ENCODE measurements at places on chromosomes 12 and 14. TPM values are rescaled to one million over a fixed set of nuclear protein-coding genes. Genes with fewer than 3 reads are reported as not detected.
A peak's percentile ranks its signal among the peaks of the same experiment; 100 is the strongest.

GRCh38 chr14:50970886-50971781, 26.9 kb upstream of the PYGL start:
- no peak for DNase-seq

DNA sequence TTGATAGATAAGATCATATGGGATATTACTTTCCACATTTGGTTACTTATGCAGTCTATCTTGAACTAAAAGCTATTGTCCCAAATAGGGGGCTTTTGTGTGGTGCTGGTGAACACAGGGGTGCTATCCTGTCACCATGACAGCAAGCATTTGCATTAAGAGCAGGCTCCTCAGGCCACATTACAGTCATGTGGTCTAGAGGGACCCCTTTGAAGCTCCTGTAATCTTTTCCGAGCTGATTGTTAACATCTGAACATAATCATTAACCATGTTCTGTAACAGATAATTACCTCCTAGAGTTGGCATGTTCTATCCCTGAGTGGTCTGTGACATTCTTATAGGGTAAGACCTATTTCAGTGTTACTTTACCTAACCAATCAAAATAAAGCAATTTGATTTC, 178.8 kb downstream of the KTN1 start:
- DNase-seq = no peak

BCL2L14 gene
- polyA plus RNA-seq = 1.0 TPM

- no peak for DNase-seq
These were observed 78.6 kb downstream of the POLR3B start for GRCh38 chr12:106436164-106436563.

AMN gene
- polyA plus RNA-seq = 10.2 TPM

DNA sequence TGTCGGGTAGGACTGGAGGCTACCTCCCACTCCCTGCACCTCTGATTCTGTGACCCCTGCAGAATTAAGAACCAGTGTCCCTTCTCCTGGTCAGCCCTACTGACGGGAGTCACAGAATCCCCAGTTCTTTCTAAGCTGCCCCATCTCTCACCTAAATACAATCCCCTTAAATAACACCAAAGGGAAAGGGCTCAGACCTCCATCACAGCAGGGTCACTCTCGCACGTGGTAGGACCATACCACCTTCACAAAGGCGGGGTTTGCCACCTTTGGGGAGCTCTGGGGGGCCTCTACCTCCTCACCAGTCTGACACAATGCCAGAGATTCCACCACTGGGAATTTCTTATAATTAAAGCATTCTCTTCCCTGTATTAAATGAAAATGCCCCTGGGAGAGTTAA, 35.6 kb downstream of the DAD1 start:
- DNase-seq = no peak

LIN52 gene
- 7.1 TPM for polyA plus RNA-seq

GRCh38 chr14:79496701-79497100, 714.6 kb downstream of the DIO2 start:
- no peak for DNase-seq

DNA sequence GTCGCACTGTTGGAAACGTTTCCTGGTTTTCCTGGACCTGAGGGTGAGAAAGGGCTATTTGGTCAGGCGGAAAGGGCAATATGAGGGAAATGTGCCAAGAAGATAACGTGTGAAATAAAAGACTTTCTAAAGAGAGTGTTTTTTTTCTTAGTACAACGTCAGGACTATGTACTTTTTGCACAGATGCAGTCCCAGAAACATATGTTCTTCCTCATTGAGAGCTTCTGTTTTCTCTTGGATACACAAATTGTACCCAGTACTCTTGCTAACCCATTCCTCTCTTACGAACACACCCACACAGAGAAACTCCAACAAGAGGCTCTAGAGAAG, 669 bp upstream of the PKP2 start:
- peak; percentile 69 for DNase-seq

- no peak for DNase-seq
These were observed 1.4 kb upstream of the CPM start for GRCh38 chr12:68934392-68934791.

CYP27B1 gene
- 5.8 TPM for polyA plus RNA-seq

DNA sequence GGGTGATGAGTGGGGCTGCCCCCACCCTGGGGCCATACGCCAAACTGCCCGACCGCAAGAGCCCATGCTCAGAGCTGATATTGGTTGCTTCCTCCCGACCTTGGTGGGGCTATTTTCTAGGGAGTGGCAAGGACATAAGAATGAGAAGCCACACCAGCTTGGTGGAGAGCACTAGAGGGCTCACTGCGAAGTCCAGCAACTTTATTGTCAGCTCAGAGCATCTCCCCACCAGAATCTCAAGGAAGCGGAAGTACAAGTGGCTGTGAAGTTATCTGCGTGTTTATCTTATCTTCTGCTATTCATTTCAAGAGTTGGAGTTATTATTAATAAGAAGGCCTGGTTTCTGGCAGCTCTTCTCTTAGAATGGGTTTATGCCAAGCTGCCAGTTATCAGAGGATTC, 4.9 kb upstream of the PLXNC1 start:
- no peak for DNase-seq

DNA sequence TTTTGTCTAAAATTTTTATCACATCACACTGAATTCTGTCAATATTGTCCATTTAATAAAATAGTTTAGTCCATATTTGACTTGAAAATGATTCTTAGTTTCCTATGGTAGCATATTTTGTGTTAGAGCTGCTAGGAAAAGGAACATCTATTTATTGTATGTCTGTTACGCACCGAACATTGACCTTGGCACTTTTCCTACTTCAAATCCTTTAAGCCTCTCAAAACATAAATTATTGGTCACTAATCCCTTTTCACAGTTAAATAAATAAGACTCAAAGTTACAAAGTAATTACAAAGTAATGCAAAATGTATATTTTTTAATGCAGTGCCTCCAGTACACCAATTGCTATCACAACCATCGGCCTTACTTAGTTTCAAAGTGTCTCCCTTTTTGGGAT, 28.5 kb downstream of the DCN start:
- DNase-seq = no peak

- peak; percentile 25 for DNase-seq
These were observed at the start of gene AVPR1A for GRCh38 chr12:63150713-63151622. Gene AVPR1A (minus strand): TSS chr12:63151201. CDS start chr12:63150836, 365 bp downstream.

DNA sequence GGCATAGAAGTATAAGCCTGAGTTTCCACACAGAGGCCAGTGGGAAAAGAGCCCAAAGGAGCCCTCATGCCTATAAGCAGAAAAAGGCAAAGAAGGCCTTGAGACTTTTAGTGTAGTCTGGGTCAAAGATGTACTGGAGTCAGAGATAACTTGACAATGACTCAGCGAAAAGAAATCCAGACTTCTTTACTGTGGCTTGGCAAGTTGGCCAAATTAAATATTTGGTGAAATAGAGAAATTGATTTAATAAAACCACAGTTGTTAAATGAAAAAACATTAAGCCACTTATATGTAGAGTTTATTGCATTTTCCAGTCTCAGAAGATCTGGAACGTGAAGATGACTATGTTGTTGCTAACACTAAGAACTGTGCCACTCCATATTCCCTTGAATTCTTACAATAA, 105.1 kb downstream of the TMTC3 start:
- DNase-seq = no peak

DNA sequence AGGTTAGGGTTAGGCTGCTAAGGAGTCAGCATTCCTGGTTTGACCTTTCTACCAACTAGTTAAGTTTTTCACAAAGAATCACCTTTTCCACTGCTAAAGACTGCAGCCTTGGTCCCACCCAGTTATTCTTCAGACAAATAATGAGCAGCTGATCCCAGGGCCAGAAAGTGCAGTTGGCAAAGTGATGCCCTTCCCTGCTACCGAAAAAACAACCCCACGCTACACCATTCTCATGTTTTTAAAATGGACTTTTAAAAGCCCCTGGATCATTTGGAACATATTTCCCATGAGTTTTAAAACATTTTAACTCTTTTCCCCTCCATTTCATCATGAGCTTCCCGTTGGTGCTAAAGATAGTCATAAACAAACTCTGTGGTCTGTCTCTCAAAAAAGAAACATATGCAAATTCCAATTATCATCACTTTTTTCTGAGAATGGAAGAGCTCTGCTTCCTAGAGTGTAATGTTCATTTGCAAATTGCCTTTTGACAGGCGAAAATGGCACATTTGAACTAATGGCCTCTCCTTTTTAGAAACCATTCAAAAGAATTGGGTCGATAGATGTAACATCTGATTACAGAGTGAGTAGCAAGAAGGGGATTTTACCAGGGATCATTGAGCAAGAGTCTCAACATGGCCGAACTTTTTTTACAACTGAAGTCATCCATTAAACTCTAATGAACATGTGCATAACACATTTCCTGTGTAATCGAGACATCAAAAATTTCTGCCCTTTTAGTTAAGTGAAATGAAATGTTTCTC, 129.3 kb upstream of the RAP1B start:
- DNase-seq = no peak

RERGL gene
- 4.5 TPM for polyA plus RNA-seq

DNA sequence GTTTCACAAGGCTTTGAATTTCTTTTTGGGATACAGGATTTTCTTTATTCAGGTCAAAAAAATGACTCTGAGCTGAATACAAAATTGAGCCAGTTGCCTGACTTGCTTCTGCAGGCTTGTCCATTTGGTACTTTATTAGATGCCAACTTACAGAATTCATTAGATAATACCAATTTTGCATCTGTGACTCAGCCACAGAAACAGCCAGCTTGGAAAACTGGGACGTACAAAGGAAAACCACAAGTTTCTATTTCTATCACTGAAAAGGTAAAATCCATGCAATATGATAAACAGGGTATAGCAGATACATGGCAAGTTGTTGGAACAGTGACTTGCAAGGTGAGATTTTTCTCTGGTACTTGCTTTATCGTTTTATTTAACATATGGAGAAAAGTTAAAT, 5.8 kb downstream of the AP5M1 start:
- no peak for DNase-seq

HOXC13 gene
- not detected for polyA plus RNA-seq

SYT1 gene
- 0.16 TPM for polyA plus RNA-seq

DNA sequence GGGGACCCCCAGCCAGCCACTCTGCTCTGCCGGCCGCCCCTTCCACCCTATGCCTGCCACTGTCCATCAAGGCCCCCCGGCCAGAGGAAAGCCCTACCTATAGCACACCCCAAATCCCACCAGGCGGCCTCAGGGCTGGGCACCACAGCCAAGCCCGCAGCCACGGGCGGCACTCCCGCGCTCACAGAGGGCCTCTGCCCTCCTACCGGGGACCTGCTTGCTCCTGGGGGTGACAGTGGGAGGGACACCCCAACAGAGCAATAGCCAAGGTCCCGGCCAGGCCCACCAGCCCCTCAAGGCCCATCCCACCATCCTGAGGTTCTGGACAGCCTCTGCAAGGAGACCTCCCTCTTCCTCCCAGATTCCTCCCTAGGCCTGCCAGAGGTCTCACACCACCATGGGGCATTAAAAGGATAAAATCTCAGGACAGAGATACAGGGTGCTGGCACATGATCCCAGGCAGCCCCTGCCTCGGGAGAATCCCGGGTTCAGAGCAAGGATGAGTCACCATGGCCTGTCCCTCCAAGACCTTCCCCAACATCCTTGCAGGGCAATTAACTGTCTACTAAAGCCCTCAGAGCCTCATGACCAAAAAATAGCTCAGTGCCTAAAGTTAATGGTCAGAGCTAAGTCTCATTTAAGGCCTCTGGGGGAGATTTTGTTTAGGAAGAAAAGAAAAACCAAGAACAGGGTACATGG, 17.1 kb downstream of the CCDC85C start:
- no peak for DNase-seq

- no peak for DNase-seq
These were observed 89.4 kb downstream of the GALNT9 start for GRCh38 chr12:132239796-132240668.

DNA sequence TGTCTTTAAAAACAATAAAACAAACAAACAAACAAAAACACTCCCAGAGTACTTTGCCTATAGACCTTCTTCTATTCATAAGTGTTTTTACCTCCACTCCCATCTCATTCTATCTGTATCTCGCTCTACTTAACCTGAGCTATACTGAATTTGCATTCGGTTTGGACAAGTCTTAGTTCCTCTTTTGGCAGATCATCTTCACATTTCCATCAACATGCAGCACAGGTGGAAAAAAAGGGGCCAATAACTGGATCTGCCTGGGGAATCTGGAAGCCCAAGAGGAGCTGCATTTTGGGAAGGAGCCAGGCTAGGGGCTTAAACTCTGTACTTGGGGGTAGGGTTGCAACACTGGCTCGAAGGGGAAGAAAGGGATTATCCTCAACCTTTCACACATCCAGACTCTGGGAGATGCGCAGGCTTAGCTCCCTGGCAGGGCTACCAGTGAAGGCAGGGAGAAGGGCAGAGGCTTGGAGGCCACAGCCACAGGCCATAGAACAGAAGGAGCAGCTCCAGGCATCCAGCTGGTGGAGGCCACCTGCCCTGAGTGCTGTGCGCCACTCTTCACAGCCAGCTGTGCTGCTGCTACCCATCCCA, 4.1 kb downstream of the NINJ2 start:
- DNase-seq = no peak

DNA sequence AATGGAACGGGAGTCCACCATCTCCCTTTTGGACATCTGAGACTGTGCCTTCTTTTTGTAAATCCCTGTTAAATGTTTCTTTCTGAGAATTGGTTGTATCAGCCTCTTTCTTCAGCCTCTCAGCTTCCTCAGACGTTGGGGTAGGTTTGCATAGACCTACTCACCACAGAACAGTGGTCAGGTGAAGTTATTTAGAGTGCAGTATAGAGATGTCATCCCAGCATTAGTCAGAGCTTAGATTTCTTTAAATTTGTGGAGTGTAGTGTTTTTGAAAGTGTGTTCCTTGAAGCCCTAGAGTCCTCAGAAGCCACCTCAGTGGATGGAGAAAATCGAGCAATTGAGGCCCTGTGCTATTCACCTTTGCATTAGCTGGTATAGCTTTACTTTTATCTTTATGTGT, 8.9 kb upstream of the EEA1 start:
- DNase-seq = no peak

- DNase-seq = no peak
These were observed 4.3 kb upstream of the RAD52 start for GRCh38 chr12:953776-954175.

TMPRSS12 gene
- polyA plus RNA-seq = not detected

GRCh38 chr12:19988948-19989347, 379.4 kb upstream of the PDE3A start:
- peak; percentile 11 for DNase-seq

DNA sequence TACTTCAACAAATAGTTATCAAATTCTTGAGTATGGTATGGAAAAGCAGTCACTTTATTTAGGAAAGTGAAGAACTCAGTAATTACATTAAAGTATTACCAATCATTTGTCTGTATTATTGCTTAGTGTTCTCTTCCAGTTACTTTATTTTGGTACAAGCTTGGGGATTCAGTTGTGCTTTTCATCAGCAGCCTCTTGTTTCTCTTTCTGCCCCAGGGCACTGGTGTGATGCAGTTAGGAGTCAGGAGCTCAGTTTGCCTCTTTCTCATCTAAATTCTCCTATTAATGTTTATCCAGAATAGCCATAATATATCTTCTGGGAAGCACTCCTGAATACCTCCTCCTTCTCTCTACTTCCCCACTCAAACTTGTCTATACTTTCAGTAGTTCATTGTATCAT, 25.7 kb downstream of the PMCH start:
- no peak for DNase-seq

DNA sequence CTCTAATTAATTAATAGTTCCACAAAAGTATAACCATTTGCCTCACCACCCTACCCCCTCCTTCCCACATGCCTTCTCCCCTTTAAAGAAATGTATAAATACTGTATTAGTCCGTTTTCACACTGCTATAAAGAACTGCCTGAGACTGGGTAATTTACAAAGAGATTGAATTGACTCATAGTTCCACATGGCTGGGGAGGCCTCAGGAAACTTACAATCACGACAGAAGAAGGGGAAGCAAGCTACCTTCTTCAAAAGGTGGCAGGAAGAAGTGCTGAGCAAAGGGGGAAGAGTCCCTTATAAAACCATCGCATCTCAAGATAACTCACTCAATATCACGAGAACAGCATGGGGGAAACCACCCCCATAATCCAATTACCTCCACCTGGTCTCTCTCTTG, 8.2 kb upstream of the RESF1 start:
- no peak for DNase-seq

C12orf54 gene
- polyA plus RNA-seq = 0.21 TPM
